ENCODE measurements at places on chromosomes 16 and 17.

- DNase-seq, result no peak
Measured at GRCh38 chr17:19492141-19492540, 41.5 kb upstream of the SLC47A1 start.

- DNase-seq, result no peak
Measured at GRCh38 chr17:62725791-62726249, 82.3 kb downstream of the MARCHF10 start.

- DNase-seq, result no peak
Measured at GRCh38 chr16:49824593-49824992, 31.3 kb downstream of the ZNF423 start.

DNA sequence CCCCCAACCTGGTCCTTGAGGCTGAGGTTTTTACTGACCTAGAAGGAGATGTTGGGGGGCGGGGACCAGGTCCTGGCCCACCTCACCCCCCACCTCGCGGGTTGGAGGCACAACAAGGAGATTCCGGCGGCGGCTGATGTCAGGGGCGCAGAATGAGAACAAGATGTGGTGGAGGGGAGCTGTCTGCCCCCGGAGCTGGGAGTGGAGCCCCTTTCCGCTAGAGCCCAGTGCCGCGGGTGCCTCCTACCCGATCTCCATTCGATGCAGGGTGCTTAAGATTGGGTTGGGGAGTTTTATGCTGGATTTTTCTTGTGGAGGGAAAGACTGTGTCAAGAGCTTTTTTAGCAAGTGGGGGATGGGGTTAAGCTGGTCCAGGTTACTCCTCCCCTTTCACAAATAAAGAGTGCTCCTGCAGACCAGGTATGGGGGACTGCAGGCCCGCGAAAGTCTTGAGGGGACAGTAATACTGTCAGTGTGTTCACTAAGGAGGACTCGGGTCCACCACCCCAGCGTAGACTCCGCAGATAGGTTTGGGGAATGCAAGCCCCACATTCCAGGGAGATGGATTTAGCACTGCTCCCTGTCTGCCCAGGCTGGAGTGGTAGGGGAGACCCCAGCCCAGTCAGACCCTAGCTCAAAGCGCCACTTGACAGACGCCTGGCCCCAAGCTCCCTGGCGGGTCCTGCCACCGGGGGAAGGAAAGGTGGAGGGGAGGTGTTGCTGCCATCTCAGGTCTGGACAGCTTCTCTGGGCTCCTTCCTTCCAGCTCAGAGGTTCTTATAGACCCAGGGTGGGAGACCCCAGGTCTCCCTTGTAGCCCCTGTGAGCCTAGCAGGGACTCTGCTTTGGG is 2.0 kb downstream of the CACNA1G start:
- DNase-seq, result no peak

- no peak for DNase-seq
Measured at GRCh38 chr17:58960068-58960467, 146.6 kb downstream of the TRIM37 start.

- no peak for DNase-seq
Measured at GRCh38 chr16:71681360-71681759, 43.1 kb downstream of the PHLPP2 start.

- no peak for DNase-seq
Measured at GRCh38 chr17:29461483-29462206, 71.5 kb downstream of the TAOK1 start.

DNA sequence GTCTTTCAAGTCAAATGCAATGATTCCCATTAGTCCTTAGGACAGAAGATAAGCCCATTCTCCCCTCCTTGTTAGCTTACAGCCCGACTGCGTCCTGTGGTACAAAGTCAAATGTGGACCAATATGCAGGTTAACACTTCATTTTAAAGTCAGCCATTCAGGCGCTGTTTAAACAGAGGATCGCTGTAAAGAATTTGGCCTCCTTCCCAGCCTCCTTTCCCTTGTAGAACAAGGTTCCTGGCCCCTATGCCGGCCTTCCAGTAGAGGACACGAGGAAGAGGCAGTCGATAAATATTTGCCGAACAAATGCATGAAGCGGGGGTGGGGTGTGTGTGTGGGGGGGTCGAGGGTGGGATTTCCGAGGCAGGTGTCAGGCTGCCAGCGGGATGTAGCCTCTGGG is 4.3 kb downstream of the SDK2 start:
- no peak for DNase-seq

DNA sequence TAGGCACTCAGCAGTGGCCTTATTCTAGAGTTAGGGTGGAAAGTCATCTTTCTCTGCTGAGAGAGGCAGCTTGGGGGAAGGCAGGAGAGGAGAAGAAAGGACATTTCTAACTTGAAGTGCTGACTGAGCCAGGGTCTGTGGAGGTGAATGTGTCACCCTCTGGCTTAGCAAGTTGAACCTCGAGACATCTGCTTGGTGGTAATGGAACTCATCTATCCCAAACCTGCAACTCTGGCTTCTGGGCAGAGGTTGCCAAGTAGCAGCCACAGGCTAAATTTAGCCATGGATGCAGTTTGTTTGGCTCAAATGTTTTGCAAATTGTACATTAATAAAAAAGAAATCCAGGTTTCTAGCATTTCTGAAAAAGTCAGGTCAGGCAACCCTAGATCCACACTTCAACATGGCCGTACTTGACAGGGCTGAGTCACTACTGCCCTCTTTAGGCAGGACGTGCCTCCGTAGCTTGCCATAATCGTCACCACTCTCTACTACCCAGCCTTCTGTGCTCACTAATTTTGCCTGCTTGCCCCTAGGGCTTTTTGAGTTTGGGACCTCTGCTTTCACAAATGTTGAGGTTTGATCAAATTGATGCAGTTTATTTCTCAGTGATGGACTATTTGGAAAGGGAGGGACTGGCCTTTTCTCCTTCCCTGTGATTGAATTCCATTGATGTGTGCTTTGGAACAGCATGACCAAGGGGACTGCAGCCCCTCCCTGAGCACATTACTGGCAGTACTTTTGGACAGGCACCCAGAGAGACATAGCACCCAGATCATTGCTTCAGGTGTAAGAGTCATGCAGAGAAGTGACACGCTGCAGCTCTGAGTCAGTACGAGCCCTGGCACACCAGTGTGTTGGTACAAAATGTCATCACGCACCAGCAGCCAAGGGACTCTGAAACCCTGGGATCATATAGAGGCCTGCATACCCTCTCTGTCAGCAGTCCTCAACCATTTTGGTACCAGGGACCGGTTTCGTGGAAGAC is 5.2 kb downstream of the CDH13 start:
- no peak for DNase-seq

GRCh38 chr16:53091466-53092211 is 36.8 kb downstream of the CHD9 start:
- DNase-seq, result no peak

GRCh38 chr17:66508896-66509844 is 206.8 kb downstream of the PRKCA start:
- DNase-seq, result peak; percentile 69

- DNase-seq, result peak; percentile 8
Measured at GRCh38 chr17:16873174-16874035, 98.5 kb downstream of the TNFRSF13B start.

GRCh38 chr16:69607674-69608073 is 41.9 kb downstream of the NFAT5 start:
- DNase-seq, result no peak

GRCh38 chr16:27819881-27820610 is 243.5 kb downstream of the GSG1L start:
- no peak for DNase-seq

- DNase-seq, result no peak
Measured at GRCh38 chr17:57668332-57668731, 76.8 kb downstream of the CCDC182 start.

DNA sequence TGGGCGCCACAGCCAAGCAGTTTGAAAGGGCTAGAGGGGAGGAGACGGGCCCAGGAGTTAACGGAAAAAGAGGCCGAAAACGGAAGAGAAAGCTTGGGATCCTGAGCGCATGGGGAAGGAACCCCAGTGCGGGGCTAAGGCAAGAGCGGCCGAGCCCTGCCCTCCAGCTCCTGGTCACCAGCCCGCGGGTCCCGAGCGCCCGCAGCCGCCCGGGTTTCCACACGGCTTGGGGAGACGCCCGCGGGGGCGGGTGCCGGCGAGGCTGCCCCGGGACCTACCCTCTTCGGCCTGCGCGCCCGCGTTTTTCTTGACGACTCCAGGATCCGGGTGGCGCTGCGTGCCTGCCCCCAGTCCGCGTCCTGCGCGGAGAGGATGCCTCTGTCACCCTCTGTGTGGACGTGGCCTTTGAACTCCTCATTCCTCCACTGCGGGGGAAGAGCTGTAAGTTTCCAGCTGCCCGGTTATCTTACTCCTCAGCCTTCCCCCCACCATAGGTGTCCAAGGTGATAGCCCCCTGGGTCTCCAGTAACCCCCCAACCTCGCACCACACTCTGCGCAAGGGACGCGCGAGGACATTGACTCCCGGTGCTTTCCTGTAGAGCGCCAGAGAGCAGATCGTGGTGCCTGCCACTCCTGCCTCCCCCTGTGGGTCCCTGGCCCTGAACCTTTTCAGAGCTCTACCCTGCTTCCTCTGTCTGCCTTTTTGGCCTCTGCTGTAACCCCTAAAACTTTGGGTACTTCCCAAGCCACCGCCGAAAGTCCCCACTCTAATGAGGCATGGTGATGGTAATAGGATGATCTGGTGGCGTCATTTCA is 1.7 kb upstream of the CDH11 start:
- DNase-seq, result no peak

GRCh38 chr17:72922219-72922618 is 170.3 kb downstream of the SLC39A11 start:
- DNase-seq, result no peak

- no peak for DNase-seq
Measured at GRCh38 chr17:48213797-48214196, 106.2 kb downstream of the SNX11 start.

- no peak for DNase-seq
Measured at GRCh38 chr17:68843522-68843921, 111.7 kb downstream of the ABCA8 start.

GRCh38 chr16:6827931-6828330 is 504.7 kb upstream of the RBFOX1 start:
- no peak for DNase-seq

DNA sequence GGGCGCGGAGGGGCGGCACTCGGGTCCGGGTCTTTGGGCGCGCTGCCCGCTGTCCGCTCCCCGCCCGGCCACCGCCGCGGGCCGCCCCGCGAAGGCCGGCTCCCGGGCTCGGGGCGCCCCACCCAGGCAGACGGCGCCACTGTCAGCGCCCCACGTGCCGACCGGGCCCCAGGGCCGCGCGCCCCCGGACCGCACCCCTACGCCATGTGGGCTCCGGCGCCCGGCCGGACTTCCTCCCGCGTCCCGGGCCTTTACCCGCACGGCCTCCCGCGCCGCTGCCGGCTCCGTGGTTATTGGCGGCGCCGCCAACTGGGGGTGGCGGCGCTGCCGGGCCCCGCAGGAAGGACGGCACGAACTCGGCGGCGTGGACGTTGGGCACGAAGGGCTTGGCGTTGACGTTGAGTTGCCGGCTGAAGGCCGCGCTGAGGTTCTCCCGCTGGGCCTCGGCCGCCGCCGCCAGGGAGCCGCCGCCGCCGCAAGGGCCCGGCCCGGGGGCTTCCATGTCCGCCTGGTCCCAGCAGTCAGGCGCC is 577 bp downstream of the GSPT1 start:
- DNase-seq, result peak; percentile 52

- peak; percentile 27 for DNase-seq
Measured at GRCh38 chr16:88589441-88589840, 19.2 kb downstream of the ZC3H18 start.

DNA sequence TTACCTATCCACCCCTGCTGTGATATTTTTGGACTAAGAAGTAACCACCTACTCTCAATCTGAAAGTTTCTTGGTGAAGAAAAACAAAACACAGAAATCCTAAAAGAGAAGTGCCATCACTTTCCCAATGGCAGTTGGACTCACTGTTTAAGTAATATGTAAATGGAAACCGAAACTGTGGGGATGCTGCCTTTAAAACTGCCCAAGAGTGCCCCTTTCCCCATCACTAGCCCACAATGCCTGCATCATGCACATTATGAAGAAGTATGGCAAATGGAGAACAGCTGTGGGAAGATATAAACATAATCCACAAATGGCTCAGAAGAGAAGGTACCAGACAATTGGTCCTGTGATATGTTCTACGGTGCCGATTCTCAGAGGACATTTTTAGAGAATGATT is 33.5 kb upstream of the SLC6A2 start:
- no peak for DNase-seq

DNA sequence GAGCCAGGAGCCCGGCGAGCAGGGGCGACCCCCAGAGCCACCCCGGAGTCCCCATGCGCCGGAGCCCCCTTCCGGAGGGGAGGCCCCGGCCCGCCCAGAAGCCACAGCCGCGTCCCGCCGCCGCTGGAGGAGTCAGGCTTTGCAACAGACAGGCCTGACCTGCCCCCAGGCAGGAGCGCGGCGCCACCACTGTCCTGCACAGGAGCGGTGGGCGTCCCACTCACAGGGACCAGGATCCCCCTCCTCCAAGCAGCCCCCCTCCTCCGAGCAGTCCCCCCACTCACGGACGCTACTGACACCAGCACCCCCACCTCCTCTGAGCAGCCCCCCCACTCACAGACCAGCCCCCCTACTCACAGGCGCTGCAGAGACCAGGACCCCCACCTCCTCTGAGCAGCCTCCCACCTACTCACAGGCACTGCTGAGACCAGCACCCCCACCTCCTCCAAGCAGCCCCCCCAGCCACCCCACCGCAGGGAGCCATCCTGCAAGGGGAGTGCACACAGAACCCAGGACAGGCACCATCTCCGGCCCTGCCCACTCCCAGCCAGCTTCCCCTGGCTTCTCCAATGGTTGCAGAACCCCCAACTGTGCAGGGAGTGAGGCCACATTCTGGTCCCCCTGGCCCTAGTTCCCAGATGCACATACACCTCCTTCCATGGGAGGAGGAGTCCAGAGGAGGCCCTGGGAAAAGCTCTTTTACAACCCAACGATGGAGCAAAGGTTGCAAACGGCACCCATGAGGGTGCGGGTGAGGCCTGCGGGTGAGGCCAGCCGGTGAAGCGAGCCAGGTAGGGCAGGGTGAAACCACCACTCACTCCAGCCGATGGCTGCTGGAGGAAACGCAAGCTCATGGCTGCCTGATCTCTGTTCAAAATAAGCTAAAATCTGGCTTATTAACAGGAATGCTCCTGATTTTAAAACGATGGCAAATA is 69.9 kb downstream of the ABR start:
- DNase-seq, result no peak

DNA sequence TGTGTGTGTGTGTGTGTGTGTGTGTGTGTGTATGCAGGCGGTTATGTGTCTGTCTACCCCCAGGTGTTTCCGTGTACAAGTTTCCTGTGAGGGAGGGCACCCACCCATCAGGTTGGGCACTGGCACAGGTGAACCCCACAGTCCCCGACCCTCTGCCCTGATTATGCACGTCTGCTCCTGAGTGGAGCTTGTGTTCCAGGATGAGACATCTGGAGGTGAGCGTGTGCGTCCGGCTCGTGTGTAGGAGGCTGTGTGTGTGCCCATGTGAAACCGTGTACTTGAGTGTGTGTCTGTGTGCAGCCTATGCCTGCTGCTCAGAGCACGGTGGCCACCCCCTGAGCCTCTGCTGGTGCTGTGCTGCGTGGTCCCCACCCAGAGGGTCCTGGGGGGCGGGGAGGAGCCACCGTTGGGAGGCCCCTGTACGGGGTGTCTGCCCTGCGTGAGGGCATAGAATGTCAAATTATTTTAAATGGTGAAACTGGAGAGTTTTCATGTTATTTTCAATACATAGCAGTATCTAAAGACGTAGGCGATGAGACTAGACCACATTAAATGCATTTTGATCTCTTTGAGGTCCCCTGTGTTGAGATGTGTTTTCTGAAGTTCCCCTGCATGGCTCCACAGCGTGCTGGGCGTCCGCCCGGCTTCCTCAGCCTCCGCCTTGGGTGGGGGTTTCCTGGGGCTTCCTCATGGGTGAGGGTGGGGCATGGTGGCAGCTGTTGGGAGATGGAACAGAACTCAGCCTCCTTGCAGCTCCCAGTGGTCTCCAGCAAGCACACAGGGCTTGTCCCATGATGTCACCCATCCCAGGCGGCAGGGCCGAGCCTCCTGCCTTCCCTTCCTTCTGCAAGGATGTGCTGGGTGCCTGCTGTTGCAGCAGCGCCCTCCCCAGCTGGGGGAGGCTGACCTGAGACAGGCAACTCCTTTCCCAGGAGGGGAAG is 43.4 kb downstream of the KCNJ12 start:
- DNase-seq, result no peak

All from T-helper 2 cell treated with Interferon-gamma antibody and Interleukin-4, amounts not matched to agents 5 μg/mL and 100 μg/mL, for 36 hours (primary cell).